Fibroblast of skin of abdomen (primary cell): ENCODE measurements at places on chromosomes 1 and 21.

DNA sequence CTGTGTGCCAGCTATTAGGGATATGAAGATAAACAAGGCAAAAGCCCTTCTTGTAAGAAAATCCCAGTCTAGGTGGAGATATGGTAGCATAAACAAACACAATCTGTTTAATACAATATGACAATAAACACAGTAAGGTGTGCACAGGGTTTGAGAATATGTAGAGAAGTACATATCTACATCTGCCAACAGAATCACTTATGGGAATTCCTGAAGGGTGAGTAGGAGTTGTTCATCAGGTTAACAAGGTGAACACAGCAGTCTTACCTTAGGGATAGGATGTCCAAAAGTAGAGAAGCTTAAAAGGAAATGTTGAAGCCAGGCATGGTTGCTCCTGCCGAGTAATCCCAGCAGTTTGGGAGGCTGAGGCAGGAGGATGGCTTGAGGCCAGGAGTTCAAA is 57.7 kb upstream of the LRRC7 start:
- DNase-seq, result no peak

DNA sequence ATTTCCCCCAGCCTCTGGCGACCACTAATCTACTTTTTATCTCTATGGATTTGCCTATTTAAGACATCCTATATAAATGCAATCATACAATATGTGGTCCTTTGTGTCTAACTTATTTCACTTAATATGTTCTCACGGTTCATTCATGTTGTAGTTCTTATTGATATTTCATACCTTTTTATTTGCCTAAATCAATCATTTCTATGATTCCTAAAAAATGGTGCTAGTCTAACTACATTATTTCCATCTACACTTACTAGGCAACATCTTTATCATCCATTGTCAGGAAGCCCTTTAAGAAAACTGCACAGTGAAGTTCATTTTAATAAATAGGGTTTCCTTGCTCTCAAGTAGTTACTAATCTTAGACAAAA is 380 bp upstream of the FBXO28 start:
- no peak for DNase-seq

- no peak for DNase-seq
Observed at GRCh38 chr21:29080454-29080941, 7.0 kb upstream of the CCT8 start.

GRCh38 chr1:39694026-39694425 is 2.8 kb upstream of the HPCAL4 start:
- DNase-seq, result no peak

DNA sequence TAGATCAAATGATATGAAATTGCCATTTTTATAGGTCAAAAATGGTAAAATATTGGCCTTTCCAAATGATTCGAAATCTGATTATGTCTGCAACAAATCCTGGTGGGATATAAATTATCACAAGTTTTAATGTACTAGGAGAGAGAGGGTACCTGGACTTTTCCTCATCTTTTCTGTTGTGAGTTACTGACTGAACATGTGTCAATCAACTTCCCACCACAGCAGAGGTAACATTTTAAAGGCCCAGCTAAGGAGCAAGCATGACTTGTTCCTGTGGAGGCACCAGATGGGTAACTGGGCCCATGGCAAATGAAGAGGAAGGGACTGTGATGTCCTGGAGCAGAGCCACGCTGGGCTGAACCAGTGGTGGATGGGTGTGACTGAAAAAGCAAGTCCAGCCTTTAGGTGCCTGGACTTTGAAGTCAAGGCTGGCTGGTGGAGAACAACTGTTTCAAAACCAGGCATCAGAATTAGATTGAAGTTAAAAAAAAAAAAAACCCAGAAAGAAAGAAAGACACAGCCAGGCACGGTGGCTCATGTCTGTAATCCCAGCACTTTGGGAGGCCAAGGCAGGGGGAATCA is 6.6 kb downstream of the MR1 start:
- no peak for DNase-seq

DNA sequence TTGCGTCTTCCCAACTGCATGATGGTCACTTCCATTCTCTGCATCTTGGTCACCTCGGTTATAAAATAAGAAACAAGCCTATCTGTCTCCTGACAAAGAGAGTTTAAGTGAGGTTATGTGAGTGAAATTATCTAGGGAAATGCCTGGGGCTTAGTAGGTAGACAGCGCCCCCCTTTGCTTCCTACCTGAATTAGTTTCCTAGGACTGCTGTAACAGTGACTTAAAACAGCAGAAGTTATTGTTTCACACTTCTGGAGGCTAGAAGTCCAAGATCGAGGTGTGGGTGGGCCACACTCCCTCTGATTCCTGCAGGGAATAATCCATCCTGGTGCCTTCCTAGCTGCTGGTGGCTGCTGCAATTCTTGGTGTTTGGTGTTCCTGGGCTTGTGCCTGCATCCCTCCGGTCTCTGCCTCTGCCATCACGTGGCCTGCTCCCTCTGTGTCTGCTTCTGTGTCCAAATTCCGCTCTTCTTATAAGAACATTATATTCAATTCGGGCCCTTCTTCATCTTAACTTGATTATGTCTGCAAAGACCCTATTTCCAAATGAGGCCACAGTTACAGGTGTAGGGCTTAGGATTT is 92.6 kb downstream of the IGSF21 start:
- DNase-seq, result no peak

DNA sequence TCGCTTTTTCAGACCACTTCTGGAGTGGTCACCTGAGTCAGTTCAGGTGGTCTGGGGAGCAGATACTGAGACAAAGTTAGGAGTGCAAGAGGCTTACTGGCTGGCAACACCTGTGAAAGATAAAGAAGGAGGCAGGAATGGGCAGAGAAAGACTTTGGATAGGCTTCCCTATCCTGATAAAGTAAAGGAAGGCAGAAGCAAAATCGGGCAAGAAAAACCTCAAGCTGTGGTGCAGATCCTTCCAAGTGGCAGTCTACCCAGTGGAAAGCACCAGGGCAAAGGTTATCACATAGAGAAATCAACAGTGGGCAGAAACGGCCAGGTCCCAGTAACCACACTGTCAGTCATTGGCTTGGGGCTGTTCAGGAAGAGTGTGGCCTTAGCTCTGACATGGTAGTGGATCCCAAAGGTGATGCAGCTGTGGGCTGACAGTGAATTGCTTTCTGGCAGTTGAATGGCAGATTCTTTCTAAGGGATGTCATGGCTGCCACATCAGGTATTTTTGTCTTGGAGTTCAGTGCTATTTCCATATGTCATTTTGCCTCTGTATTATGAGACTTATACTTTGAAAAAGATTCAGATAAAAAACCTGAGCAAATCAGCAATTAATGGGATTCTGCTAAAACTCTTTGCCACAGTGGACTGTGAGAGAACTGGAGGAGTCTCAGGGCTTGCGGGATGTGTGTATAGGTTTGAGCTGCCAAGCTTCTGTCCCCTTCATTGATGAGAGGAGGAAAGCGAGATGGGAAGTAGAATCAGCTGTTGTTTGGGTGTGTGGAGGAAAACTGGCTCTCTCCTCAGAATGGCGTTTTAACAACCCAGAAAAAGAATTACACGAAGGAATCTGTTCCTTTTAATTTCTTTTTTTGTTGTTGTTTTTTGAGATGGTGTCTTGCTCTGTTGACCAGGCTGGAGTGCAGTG is 8.1 kb upstream of the CGN start:
- no peak for DNase-seq

GRCh38 chr1:16375521-16376340 is 8.7 kb downstream of the SZRD1 start:
- peak; percentile 69 for DNase-seq

GRCh38 chr1:92774407-92774806 is 10.5 kb downstream of the EVI5 start:
- DNase-seq, result no peak

- no peak for DNase-seq
Observed at GRCh38 chr1:242025681-242026080, 26.8 kb upstream of the MAP1LC3C start.

- DNase-seq, result no peak
Observed at GRCh38 chr1:61699911-61700851, 24.8 kb downstream of the TM2D1 start.

DNA sequence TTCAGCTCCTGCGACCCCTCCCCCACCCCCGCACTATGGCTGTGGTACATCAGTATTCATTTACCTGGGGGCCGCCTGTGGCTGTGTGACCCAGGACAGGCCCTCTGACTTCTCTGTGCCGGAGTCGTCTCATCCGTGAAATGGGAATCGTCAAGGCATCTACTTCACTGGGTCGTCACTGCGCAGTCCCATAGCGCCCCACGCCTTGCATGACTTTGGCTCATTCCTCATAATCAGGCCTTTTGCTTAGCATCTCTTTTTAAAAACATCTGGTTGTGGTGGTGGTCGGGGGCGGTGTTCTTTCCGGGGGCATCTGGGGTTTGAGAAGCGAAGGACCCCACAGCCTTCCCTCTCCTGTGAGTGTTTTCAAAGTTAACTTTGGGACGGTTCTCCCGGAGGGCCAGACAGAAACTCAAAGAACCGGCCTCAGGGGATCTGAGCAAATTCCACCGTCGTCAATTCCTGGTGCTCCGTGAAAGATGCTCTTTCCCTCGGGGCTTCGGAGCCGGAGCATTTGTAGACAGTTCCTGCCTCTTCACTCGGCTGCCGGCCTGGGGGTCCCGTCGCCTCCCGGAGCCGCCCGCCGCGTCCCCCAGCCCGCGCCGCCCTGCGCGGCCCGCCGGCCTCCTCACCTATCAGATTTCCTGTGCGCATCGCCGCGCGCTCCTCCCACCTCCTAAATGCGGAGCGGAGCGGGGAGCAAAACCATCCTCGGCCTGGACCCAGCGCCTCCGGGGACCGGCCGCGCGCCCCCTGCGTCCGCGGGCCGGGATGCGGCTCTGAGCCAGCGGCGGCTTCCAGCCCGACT is at the start of gene B3GALT5:
TSS of gene B3GALT5 (plus strand) at position 708 of the 808 bp plus-strand sequence. CDS start 47,620 bp downstream, outside the sequence.
- DNase-seq, result peak; percentile 65

GRCh38 chr1:202010180-202011015 is at the start of gene ELF3:
ELF3 (plus strand) TSS chr1:202010587; CDS start chr1:202011137, 550 bp downstream.
- no peak for DNase-seq

GRCh38 chr1:65265651-65266351 is 43.5 kb upstream of the DNAJC6 start:
- DNase-seq, result peak; percentile 69

GRCh38 chr21:45138199-45139002 is 64.0 kb downstream of the ADARB1 start:
- DNase-seq, result peak; percentile 63

- DNase-seq, result no peak
Observed at GRCh38 chr1:95252422-95252821, 18.4 kb downstream of the RWDD3 start.

GRCh38 chr1:42924082-42924850 is 34.4 kb downstream of the SLC2A1 start:
- peak; percentile 87 for DNase-seq

DNA sequence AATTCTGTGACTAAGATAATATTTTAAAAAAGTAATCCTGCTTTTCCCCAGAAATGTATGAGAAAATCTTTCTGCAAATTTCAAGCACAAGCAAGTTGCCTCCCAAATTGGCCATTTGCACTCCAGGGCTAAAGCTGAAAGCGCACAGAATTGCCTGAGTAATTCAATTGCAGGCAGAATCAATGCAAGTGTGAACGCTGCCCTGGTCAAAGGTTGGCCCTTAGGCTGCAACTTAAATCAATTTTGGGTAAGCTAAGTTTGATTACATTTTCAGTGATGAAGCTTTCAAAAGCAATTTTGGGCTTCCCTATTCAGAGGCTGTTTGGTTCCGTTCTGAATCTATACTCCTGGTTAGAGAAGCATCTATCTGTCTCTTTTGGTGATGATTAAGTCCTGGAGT is 501.8 kb upstream of the ZRANB2 start:
- no peak for DNase-seq

DNA sequence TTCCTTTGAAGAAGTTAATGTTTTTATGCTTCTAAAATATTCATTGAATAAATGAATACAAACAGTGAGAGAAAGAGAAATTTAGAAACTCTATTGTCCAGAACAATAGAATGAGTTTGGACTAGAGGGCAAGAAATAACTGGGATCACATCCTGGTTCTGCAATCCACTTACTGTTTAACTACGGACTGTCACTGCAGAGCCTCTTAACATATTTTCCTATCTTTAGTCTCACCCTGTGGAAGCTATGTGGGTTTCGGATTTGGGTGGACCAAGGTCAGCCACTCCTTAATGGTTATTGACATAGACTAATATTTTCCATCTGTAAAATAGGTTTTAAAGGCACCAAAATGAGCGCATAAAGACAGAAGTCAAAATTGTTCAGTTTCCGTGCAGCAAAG is 116.6 kb downstream of the UBE2U start:
- DNase-seq, result no peak

- no peak for DNase-seq
Observed at GRCh38 chr1:240193679-240194078, 102.0 kb downstream of the FMN2 start.

- no peak for DNase-seq
Observed at GRCh38 chr1:11783556-11783955, 21.6 kb downstream of the C1orf167 start.

- DNase-seq, result no peak
Observed at GRCh38 chr1:57671750-57672149, 247.9 kb upstream of the DAB1 start.

DNA sequence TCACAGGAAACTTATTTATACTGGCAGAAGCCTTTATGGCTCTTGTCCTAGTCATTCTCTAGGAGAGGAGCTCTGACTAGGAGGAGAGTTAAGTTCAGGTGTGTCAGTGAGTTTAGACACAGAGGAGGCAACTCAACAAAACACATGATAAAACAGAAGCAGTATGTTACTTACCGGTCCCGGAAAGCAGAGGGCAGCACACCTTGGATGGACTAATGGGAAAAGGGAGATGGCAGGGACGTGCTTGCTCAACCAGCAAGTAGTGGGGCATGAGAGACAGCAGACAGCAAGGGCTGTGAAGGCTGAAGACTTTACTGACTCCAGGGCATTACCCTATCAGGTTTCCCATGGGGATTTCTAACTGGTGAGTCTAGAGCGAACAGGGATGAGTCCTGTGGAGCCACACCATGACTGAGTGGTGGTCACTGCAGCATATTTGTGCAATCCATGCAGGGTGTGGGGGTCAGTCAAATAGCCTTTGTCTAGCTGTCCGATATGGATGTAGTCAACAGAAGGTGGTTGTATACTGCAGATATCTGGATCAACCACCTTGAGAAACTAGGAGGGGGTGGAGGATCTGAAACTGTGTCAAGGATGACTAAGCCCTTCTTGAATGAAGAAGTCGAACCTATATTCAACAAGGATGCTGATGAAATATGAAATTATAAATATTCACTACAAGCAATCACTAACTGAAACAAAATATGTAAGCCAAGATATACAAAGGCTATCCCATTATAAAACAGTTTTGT is 596.3 kb upstream of the CHRM3 start:
- DNase-seq, result no peak

GRCh38 chr1:74714429-74715235 is 18.2 kb downstream of the CRYZ start:
- DNase-seq, result peak; percentile 51

GRCh38 chr1:220943319-220943996 is 64.2 kb downstream of the HLX start:
- no peak for DNase-seq

DNA sequence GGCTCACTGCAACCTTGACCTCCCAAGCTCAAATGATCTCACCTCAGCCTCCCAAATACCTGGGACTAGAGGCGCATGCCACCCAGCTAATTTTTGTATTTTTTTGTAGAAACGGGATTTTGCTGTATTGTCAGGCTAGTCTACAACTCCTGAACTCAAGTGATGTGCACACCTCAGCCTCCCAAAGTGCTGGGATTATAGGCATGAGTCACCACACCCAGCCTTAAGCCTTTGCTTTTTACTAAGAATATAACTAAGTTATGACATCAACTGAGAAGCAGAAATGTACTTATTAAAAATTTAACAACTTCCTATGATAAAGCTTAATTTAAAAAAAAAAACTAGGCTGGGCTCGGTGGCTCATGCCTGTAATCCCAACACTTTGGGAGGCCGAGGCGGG is 8.9 kb upstream of the LSS start:
- DNase-seq, result no peak

GRCh38 chr1:228994676-228995594 is 259.7 kb downstream of the RHOU start:
- no peak for DNase-seq
